ENCODE measurements at places on chromosomes 12 and 14.

DNA sequence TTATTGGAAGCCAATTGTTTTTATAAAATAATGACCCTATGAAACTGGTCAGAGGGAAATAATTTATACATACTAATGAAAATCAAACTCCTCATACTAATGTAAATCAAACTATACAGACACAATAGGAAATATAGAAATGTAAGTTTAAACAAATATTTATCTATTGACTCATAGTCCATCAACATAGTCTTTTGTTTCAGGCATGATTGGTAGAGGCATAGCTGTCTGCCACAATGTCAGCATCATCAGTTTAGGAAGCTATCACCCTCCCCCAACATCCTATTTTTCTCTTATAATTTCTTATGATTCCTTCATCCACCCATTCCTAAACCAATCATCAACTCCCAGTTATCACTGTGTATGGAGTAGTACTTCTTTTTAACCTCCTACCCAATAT lies 117.7 kb downstream of the SLC38A6 start:
- no peak for DNase-seq
- no peaks in the 10 kb centered on the region for H3K36me3 ChIP-seq
- H3K4me3 ChIP-seq, result no peak overlapping the region
- H3K4me1 ChIP-seq, result no peaks in the 10 kb centered on the region

GRCh38 chr12:56029166-56029519 lies 8.3 kb downstream of the IKZF4 start:
- no peaks in the 10 kb centered on the region for H3K36me3 ChIP-seq
- no peak overlapping the region for H3K27ac ChIP-seq
- DNase-seq, result no peak
- H3K4me3 ChIP-seq, result no peak overlapping the region
- no peaks in the 10 kb centered on the region for H3K27me3 ChIP-seq
- peaks cover 15% of the 10 kb centered on the region for H3K4me1 ChIP-seq

GRCh38 chr12:96897421-96897820 lies 9.6 kb upstream of the NEDD1 start:
- DNase-seq, result no peak
- H3K36me3 ChIP-seq, result no peaks in the 10 kb centered on the region
- no peaks in the 10 kb centered on the region for H3K4me1 ChIP-seq
- no peak overlapping the region for H3K27ac ChIP-seq
- no peak overlapping the region for H3K4me3 ChIP-seq
- no peaks in the 10 kb centered on the region for H3K27me3 ChIP-seq

GRCh38 chr12:47754881-47755280 lies 3.8 kb downstream of the RAPGEF3 start:
- H3K27me3 ChIP-seq, result peaks cover 14% of the 10 kb centered on the region
- H3K36me3 ChIP-seq, result no peaks in the 10 kb centered on the region
- no peak overlapping the region for H3K4me3 ChIP-seq
- no peaks in the 10 kb centered on the region for H3K4me1 ChIP-seq
- H3K27ac ChIP-seq, result no peak overlapping the region

GRCh38 chr12:112595410-112595809 lies 176.7 kb downstream of the PTPN11 start:
- no peak overlapping the region for H3K4me3 ChIP-seq
- no peak for DNase-seq
- H3K27ac ChIP-seq, result no peak overlapping the region
- H3K27me3 ChIP-seq, result no peaks in the 10 kb centered on the region
- H3K4me1 ChIP-seq, result no peaks in the 10 kb centered on the region
- H3K36me3 ChIP-seq, result no peaks in the 10 kb centered on the region

DNA sequence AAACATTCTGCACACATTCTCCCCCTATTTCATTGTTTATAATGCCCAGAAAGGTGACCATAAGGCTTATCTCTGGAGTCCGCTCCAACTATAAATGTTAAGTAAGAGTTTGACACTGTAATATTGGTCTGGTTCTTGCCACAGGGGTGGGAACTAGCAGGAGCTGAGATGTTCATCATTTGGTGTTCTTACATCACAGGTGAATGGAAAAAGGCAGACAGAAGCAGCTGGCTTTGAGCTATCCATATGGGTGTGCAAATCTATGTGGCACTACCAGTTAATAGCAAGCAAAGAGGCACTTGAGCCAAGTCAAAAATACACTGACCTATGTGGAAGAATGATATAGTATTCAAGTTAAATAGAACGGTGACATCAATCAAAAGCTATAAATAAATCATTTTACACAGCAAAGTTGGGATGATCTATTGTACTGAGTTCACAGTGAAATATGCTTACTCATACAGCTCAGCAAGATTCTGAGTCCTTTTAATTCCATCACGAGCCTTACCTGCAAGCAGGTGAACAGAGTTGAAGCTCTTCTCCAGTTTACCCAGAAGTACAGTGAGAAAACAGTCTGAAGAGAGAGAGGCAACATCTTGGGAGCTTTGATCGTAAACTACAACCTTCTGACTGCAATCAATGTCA lies 43.2 kb downstream of the DUSP16 start:
- no peak for DNase-seq
- H3K36me3 ChIP-seq, result peaks cover 30% of the 10 kb centered on the region
- H3K27ac ChIP-seq, result no peak overlapping the region
- H3K4me1 ChIP-seq, result no peaks in the 10 kb centered on the region

GRCh38 chr14:35993684-35993960 lies 167.5 kb downstream of the BRMS1L start:
- no peak overlapping the region for H3K27ac ChIP-seq
- H3K4me1 ChIP-seq, result no peaks in the 10 kb centered on the region
- no peaks in the 10 kb centered on the region for H3K36me3 ChIP-seq
- no peaks in the 10 kb centered on the region for H3K27me3 ChIP-seq
- H3K4me3 ChIP-seq, result no peak overlapping the region

DNA sequence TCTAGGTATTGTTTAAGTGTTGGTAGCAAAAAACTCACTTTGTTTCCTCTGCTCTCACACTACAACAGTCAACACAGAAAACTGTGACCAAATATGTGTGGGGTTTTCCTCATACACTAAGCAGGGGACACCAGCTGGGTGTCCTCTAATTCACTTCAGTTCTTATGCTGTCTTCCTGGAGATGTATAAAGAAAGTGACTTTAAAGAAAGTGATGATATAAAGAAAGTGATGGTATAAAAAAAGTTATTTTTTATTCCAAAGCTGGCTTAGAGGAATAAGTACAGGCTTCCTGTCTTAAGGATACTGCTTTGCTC lies 31.4 kb downstream of the TDP1 start:
- no peaks in the 10 kb centered on the region for H3K27me3 ChIP-seq
- H3K36me3 ChIP-seq, result peaks cover 15% of the 10 kb centered on the region
- no peak overlapping the region for H3K4me3 ChIP-seq

DNA sequence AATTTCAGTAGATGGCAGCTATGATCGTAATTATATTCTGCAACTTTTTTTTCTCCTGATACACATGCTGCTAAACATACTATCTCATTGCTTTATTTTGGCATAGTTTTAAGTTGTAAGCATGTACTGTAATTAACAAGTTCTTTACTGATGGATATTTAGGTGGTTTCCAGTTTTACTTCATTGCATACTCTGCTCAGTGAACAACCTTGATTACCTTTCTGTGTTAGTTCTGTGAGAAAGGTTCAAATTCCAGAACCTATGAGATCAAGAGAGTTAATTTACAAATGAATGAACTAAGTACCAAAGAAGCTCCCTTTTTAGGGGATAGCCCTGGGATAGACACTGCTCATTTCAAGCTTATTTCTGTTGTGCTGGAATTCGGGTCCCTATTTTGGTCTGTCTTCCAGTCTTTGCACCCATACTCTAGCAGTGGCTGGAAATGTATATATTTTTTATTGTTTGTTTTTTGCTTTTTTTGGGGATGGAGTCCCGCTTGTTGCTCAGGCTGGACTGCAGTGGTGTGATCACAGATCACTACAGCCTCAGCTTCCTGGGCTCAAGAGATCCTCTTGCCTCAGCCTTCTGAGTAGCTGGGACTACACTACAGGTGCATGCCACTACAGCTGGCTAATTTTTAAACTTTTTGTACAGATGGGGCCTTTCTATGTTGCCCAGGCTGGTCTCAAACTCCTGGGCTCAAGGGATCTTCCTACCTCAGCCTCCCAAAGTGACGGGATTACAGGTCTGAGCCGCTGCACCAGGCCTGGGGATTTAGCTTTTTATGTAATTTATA lies 10.6 kb downstream of the PAPOLA start:
- peaks cover 24% of the 10 kb centered on the region for H3K4me1 ChIP-seq
- H3K4me3 ChIP-seq, result no peak overlapping the region
- no peaks in the 10 kb centered on the region for H3K36me3 ChIP-seq
- H3K27me3 ChIP-seq, result no peaks in the 10 kb centered on the region
- DNase-seq, result no peak

DNA sequence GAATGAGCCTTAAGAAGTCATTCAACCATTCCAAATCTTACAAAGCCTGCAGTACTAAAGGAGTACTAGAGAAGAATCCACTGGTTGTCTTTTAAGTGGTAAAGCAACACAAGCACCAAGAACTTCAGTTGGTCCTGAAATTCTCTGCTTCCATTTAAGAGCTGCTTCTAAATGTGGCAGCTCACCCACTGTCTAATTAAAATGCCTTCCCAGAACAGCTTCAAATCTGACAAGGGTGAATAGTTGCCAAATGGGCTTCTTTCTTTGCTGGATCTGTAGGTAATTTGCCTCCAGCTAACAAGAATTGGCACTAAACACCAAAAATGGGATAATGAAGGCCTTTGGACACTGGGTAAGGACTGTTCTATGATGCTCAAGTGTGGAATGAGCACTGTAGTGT lies 72.2 kb upstream of the NAP1L1 start:
- H3K27me3 ChIP-seq, result no peaks in the 10 kb centered on the region
- no peaks in the 10 kb centered on the region for H3K36me3 ChIP-seq
- no peak for DNase-seq
- peaks cover 5% of the 10 kb centered on the region for H3K4me1 ChIP-seq
- H3K4me3 ChIP-seq, result no peak overlapping the region

GRCh38 chr12:124396544-124397398 lies 101.9 kb downstream of the RFLNA start:
- H3K4me1 ChIP-seq, result peaks cover 15% of the 10 kb centered on the region
- H3K27me3 ChIP-seq, result no peaks in the 10 kb centered on the region
- no peak for DNase-seq
- H3K27ac ChIP-seq, result no peak overlapping the region

GRCh38 chr12:25293653-25294052 lies 42.9 kb upstream of the KRAS start:
- no peaks in the 10 kb centered on the region for H3K36me3 ChIP-seq
- H3K4me3 ChIP-seq, result no peak overlapping the region
- DNase-seq, result no peak
- H3K4me1 ChIP-seq, result no peaks in the 10 kb centered on the region

- no peak overlapping the region for H3K4me3 ChIP-seq
- peaks cover 4% of the 10 kb centered on the region for H3K4me1 ChIP-seq
- no peak for DNase-seq
- H3K27ac ChIP-seq, result no peak overlapping the region
- peaks cover 48% of the 10 kb centered on the region for H3K36me3 ChIP-seq
- H3K27me3 ChIP-seq, result no peaks in the 10 kb centered on the region
These were observed 29.1 kb downstream of the ATG14 start for GRCh38 chr14:55382483-55382882.

All from T-cell (primary cell).